Coronary artery (tissue), 2 donors: ENCODE measurements at places on chromosomes 11 and 22.

DNA sequence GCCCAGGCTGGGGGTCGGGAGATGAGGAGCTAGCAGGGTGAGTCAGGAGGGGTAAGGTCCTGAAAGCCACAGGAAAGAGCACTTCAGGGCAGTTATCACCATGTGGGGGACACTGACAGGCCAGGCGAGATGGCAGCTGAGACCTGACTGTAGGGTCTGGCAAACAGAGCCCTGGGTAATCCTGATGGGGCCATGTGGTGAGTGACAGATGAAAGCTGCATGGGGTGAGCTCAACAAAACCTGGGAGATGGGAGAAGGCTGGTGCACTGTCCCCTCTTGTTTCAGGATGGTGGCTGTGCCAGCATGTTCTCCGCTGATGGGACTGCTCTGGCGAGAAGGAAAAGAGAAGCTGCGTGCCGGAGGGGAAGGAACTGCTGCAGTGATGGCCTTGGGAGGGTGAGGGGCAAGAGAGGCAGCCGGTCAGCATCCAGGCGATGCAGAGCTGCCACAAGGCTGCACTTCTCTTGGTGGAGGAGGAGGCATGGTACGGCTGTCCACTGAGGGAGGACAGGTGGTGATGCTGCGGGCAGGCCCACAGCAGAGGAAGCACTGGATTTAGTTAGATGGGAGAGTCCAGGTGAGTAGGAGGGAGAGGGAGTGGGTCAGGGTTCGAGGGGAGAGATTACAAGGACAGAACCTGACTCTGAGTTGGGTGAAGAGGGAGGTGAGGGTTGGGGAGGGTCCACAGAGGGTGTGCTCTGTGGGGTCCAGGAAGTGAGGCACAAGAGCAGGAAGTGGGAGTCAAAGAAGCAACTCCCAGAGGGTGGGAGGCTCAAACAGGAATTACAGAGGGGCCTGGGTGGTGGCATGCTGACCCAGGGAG is 3.8 kb downstream of the TOP3B start:
- no peak for DNase-seq

GRCh38 chr11:122393209-122393860 is 262.2 kb upstream of the UBASH3B start:
- no peak for DNase-seq

- no peak for DNase-seq
Measured at GRCh38 chr11:18853086-18853720, 61.6 kb upstream of the PTPN5 start.

DNA sequence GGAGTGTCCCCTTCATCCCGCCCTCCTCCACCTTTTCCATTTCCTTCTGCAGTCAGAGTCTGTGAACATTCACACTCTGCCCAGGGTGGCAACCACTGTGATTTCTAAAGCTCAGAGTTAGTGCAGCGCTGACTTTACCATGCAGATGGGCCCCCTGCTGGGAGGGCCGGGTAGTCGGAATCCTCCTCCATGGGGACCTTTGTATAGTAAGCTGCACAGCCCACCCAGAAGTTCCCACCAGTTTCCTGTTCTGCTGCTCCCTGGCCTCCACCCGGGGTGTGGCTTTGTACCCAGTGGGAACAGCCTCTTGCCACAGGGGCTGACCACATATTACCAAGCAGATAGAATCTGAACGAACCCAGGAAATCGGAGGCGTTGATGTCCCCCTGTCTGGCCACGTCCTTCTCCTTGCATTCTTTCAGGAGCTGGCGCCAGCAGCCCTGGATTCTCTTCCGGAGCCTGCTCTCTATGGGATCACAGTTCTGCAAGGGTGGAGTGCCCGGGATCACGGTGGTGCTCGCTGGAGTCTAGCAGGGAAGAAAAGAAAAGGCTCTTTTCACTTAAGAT is 125.3 kb downstream of the MPPED1 start:
- no peak for DNase-seq

DNA sequence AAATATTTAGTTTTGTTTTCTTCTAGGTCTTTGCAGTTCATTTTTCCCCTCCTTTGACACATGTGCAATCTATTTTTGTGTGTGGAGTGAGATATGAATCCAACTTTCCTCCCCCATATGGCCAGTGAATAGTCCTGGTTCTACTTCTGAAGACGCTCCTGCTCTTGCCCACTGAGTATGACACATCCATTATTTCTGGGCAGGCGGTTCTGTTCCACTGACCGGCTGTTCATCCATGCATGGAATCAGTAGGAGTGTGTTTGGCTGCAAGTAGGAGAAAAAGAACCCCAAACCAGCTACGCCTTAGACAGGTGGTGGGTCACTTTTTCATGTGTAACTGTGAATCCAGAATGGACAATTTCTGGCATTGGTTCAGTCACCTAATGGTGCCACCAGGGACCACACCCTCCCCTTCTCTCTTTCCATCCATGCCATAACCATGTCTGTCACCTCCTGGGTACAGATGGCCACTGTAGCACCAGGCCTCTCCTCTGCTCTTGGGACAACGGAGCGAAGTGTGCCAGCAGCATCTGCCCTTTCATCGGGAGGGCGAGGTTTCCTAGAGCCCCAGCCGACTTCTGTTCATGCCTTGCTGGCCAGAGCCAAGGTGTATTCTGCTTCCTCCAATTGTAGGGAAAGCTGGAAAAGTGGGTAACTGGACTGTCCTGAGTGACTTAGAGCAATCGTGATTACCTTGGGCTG is 67.4 kb upstream of the SLC22A12 start:
- DNase-seq, result no peak

DNA sequence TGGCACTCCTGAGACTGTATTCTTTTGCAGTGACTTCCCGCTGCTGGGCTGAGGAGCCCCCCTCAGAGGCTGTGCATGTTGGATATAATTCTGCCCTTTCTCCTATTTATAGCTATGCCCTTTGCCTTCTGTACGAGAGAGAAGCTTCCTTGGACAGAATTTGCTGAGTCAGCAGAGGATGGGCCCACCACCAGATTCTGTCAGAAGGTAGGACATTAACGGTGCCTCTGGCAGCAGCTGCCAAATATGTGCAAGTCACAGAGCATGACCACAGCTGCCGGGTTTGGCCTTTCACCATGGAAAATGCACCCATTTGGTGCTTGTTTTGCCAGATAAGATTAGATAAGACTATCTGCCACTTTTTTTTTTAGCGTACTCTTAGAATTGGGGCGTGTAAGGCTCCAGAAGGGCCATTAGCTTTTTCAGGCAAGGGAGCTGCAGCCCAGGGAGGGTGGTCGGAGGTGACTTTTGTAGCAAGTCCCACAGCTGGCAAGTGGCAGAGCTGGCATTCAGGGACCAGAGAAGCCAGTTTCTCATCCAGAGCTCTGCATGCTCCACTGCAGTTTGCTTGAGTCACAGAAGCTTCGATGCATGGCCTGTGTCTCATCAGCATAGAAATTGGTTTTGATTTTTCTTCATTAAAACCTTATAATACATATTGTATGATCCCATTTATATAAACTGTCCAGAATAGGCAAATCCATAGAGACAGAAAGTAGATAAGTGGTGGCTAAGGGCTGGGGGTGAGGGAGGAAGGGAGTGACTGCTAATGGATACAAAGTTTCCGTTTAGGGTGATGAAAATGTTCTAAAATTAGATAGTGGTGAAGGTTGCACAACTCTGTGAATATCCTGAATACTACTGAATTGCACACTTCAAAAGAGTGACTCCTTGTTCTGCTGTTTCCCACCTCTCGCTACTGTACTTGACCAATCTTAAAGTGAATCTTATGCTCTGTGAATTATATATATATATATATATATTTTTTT is 15.8 kb downstream of the UPB1 start:
- DNase-seq, result no peak

DNA sequence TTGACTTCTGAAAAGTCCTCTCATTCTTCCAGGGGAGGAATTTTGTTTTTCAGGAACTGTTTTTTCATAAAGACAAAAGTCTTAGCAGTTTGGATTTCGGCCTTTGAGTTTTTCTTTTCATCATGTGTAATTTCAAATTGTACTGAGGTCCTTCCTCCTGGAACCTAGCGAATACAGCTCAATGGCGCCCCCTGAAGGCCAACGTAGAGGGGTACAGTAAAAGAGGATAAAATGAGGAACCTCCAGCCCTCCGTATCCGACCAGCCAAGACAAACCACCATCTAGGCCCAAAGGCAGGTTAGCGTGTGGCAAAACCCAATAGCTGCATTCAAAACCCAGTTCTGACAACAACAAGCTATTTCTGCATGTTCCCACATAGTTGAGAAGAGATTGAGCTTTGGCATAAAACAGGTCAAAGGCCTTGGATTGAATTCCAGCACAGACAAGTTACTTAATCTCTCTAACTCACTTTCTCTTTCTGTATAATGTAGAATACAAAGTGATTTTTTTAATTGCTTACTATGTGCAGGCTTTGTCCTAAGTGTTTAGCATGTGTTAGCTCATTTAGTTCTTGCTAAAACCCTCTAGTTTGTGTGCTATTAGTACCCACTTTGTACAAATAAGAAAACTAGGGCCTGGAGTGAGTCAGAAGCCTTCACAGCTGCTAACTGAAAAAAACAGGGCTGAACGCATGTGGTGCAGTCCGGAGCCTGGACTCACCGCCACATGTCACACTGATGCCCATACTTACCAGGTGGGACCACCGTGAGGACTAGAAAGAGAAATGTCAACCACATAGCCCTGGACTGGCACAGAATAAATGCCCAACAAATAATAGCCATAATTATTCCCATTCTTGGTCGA is 43.2 kb upstream of the ETS1 start:
- DNase-seq, result peak; percentile 90

GRCh38 chr11:95067841-95068219 is 1.1 kb downstream of the SRSF8 start:
- DNase-seq, result no peak

DNA sequence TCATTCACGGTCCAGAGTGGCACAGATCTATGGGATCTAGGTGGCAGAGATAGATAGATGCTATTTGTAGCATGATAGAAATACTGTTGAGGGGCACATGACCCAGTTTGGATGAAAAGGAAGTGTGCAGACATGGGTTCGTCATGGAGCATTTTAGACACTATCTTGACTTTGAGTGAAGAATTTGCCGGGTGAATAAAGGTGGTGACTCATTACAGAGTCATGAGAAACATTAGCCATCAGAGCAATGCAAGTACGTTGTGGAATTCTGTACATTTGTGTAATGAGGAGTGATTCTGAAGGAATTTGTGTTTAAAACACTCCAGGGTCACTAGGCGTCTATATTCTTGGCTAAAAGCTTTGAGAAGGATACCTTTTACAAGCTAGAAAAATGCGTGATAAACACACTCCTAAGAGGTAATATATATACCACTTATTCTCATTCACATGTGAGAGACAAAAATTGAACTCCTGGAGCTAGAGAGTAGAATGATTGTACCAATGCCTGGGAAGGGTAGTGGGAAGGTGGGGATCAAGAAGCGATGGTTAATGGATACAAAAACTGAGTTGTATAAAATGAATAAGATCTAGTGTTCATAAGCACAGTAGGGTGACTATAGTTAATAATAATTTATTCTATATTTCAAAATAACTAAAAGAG is 593.7 kb upstream of the LUZP2 start:
- no peak for DNase-seq

DNA sequence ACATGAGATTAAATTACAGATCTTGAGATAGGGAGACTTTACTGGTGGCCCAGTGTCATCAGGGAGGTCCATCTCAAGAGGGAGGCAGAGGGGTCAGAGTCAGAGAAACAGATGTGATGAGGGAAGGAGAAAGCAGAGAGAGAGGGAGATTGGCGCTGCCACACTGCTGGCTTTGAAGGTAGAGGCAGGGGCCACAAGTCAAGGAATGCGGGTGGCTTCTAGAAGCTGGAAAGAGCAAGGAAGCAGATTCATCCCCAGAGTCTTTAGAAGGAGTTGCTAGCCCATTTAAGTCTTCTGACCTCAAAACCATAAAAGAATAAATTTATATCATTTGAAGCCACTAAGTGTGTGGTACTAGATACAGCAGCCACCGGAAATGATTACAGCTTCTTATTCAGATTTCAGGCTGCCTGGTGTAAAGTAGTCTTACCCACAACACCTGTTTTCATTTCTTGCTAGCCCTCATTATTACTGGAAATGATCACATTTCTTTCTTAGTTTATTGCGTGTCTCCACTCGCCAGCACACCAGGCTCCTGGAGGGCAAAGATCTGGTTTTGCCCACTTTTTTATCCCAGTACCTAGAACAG is 12.6 kb upstream of the SERPINH1 start:
- no peak for DNase-seq

GRCh38 chr11:124625504-124626168 is 3.0 kb downstream of the TBRG1 start:
- no peak for DNase-seq

DNA sequence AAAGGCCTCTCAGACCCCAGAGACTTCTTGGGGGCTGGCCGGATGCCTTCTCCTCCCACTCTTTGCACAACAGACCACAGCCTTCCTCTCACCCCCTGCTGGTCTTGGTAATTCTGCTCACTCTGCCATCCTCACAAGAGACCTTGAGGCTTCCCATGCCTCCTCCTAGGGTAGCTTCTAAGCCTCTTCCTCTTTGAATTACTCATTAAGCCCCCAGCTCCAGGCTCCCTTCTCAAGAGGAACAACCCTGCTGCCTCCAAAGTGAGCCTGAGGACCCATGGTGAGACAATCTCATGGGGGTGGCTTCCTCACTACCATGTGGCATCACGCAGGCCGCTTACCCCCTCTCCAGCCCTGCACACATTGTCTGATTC is 184.6 kb upstream of the SYT13 start:
- no peak for DNase-seq

- DNase-seq, result no peak
Measured at GRCh38 chr22:49007013-49007653, 820.5 kb downstream of the BRD1 start.

GRCh38 chr22:35037089-35037488 is 28.9 kb upstream of the ISX start:
- DNase-seq, result peak; percentile 29

DNA sequence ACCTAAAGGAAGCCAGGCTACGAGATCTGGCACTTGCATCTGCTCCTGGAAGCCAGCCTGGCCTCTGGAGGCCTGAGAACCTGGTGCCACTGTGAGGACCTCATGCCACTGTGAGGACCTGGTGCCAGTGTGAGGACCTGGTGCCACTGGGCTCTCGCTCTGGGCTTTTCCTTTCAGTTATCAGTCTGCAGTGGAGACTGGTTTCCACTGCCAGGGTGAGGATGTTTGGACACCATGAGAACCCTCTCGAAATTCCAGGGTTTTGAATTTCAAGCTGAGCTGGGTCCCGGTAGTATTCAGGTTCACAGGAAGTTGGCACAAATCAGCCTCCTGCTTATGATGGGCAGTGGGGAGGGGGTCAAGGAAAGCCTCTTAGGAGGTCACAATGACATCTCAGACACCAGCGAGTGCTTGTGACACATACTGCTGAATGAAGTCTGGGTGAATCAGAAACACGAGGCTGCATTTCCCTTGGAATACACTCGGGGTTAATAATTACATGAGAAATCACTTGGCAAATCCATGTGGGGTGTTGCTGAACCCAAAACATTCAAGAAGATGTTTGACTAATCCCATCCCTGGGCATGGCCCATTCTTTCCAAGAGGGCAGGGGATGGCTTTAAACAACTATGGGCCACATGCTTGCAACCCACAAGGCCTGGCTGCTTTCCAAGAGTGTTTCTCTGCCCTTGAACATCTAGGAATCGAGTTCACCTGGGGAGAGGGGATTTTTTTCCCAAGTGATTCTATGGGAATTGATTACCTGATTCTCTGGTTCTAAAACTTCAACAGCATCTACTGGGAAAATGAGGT is 60.2 kb downstream of the LINC01488 start:
- peak; percentile 68 for DNase-seq

- DNase-seq, result no peak
Measured at GRCh38 chr11:65642014-65642671, 4.2 kb downstream of the SIPA1 start.

- no peak for DNase-seq
Measured at GRCh38 chr11:74162681-74163467, 7.9 kb downstream of the C2CD3 start.
